Glomerular endothelial cell (primary cell): ENCODE measurements at places on chromosomes 6 and 20.

DNA sequence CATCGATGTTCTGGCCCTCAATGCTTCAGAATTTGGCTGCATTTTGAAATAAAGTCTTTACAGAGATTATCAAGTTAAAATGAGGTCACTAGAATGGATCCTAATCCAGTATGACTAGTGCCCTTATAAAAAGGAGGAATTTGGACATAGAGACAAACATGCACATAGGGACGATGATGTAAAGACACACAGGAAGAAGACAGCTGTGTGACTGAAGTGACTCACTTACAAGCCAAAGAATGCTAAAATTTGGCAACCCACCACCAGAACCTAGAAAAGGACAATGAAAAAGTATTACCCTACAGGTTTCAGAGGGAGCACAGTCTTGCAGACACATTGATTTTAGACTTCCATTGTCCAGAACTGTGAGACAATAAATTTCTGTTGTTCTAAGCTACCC lies 322.8 kb upstream of the GJE1 start:
- DNase-seq: no peak

- no peak for DNase-seq
Observed at GRCh38 chr6:48691420-48691819, 580.4 kb upstream of the PTCHD4 start.

- no peak for DNase-seq
Observed at GRCh38 chr6:101826678-101827077, 433.2 kb downstream of the GRIK2 start.

- DNase-seq: no peak
Observed at GRCh38 chr6:43956478-43956877, 170.8 kb downstream of the MRPL14 start.

GRCh38 chr6:167731216-167731615 lies 95.5 kb upstream of the AFDN start:
- no peak for DNase-seq

DNA sequence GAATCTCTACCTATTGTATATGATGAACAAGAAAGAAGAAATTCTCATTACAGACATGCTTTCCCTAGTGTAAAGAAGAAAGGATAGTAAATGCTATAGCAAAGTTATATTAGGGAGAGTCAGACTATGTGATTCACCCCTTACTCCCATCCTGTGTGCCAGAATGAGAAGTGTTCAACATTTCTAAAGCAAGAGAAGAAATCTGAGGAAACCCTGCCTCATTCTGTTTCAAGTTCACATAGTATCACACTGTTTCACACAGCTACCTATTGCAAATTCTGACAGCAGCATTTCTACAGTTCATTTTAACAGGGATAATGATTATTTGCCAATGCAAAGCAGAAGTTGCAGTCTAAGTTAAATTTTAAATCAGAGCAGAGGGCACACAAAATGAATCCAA lies 267.2 kb upstream of the TCF21 start:
- DNase-seq: no peak

DNA sequence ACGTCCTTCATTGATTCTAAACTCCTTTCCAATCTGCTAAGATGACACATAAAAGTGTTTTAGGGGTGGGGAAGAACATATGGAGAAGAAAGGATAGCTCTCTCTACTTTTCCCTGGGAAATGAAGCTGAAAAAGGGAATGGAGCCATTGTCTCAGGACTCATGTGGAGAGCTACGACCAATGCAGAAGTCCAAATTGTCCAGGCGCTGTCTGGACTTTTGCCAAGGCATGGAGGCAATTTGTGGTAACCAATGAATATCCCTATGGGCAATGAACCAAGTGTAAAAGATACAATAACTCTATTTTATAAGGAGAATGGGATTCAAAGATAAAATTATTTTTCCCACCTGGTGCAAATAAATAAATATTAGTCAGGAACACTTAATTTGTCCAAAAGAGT lies 16.1 kb downstream of the FBXL4 start:
- DNase-seq: no peak

DNA sequence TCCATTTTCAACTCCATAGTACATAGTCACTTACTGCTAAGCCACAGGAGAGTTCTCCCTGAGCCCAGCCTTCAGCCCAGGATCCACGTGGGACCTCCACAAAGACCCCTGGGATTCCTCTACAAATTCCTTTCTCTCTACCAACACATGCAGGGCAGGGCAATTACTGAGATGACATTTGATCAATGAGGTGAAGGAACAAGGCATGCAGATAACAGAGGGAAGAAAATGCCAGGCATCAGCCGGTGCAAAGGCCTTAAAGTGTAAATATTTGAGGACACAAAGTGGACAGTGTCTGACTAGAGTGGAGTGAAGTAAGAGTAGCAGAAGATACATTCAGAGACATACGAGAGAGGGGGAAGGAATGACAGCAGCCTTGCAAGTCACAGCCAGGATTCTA lies 70.2 kb downstream of the HS3ST5 start:
- no peak for DNase-seq

- DNase-seq: no peak
Observed at GRCh38 chr20:62201173-62202082, 18.6 kb downstream of the MTG2 start.

DNA sequence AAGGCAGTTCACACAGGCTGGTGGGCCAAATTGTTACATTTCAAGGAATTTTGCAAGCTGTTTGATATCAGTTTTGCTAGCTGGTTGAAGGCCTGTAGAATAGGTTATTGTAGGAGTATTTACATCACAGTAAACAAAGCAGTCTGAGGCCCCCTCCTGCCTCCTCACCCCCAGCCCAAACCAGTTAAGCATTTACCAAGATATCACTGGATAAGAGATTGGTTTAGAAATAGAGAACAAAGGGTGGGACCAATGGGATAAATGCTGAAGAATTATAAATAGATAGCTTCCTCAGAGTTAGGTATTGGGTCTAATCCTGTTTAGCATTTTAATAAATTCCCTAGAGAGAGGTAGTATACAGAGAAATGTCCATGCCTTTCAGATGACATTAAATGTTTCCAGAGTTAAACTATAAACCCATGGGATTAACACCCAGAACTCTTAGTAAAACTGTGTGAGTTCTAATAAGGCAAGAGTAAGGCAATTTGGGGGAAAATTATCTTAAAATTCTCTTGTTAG lies 2.3 kb upstream of the PHACTR2 start:
- no peak for DNase-seq

GRCh38 chr6:91480402-91480801 lies 893.5 kb upstream of the MAP3K7 start:
- DNase-seq: no peak

DNA sequence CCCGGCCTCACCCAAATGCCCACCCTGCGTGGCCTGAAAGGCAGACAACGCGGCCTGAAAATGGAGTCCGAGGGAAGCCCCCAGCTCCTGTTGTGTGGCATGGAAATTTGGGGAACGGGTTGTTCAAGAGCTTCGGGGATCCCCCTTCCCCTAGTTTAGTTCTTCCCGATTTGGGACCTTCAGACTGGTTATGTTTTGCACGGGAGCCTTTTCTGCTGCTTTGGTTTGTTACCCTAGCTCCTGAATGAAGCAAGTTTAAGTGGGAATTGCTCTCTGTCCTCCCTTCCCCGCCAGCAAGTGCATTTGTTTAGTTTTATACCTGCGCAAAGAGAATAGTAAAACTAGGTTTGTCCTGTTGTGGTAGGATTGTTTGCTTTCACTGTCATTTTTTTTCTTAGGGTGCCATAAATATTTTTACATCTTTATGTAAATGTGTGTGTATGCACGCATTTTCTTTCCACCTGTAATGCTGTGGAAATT lies 604 bp downstream of the SH3BGRL2 start:
- DNase-seq: no peak

DNA sequence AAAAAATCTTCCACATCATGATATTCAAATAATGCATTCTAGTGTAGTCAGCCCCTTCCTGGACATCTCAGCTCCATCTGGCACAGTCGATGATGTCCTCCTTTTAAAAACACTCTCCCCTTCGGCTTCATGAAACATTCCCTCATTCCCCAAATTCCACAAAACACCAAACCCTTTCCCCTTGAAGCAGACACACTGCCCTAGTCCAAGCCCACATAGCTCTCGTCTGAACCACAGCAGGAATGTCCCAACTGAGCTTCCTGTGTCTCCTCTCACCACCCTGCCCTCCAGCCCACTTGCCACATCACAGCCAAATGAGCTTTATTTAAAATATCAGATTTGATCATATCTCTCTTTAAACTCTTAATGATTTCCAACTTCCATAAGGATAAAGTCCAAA lies 106.4 kb upstream of the CARMIL1 start:
- no peak for DNase-seq

- no peak for DNase-seq
Observed at GRCh38 chr6:1507251-1507650, 102.5 kb upstream of the FOXC1 start.

- DNase-seq: no peak
Observed at GRCh38 chr6:26109772-26110171, 22.5 kb downstream of the HFE start.
